ENCODE measurements at places on chromosomes 11 and 22. TPM values are rescaled to one million over a fixed set of nuclear protein-coding genes. Genes with fewer than 3 reads are reported as not detected.

Gene FOLR2
- 31.9 TPM for total RNA-seq

Gene TLCD5
- 6.0 TPM for total RNA-seq

Gene RFPL1
- total RNA-seq: not detected

- no peak for DNase-seq
Measured at GRCh38 chr22:42380769-42381551, 51.2 kb downstream of the NFAM1 start.

DNA sequence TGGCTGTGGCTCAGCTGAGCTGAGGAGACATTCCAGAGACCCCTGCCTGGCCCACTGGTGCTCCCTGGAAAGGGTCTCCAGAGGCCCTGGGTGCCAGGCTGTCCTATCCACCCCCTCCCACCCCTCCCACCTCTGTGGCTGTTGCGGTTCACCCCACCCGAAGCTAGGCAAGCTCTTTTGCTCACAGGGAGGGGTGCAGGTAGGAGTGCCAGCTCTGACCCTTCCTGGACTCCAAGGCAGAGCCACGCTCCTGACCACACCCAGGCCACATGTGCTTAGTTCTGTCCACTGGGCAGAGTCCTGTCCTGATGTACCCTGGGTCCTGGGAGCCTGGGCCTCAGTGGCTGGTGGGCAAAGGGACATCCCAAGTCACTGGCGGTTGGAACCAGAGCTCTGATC is 16.4 kb downstream of the IL17REL start:
- DNase-seq: no peak

GRCh38 chr22:42842658-42843370 is 14.3 kb downstream of the ARFGAP3 start:
- DNase-seq: no peak
